ENCODE measurements at places on chromosomes 7 and 10.

- DNase-seq = no peak
These were observed 582.0 kb downstream of the TNS3 start for GRCh38 chr7:46999866-47000265.

- DNase-seq = no peak
These were observed 13.9 kb downstream of the ZNF438 start for GRCh38 chr10:31017534-31018355.

GRCh38 chr7:111173990-111174389 is 83.1 kb downstream of the LRRN3 start:
- DNase-seq = no peak

DNA sequence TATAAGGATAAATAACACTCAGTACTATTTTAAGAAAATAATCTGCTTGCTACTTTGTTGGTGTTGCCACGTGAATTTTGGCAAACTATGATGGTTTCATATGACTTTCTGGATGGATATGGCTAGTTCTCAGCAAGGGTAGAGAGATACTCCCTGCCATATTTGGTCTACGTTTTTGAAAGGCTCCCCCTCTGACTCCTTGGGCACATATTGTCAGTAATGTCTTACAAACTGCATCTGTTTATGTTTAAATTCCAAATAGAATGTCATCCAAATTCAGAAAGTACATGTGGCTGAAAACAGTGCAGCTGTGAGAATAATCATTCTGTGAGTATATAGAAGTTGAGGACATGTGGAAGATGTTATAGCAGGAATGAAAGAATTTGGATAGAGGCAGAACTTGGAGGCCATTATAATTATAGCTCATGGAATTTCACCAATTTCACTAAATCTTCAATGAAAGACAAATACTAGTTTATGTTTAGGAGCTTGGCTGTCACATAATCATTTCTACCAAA is 107.8 kb downstream of the SRI start:
- DNase-seq = no peak

DNA sequence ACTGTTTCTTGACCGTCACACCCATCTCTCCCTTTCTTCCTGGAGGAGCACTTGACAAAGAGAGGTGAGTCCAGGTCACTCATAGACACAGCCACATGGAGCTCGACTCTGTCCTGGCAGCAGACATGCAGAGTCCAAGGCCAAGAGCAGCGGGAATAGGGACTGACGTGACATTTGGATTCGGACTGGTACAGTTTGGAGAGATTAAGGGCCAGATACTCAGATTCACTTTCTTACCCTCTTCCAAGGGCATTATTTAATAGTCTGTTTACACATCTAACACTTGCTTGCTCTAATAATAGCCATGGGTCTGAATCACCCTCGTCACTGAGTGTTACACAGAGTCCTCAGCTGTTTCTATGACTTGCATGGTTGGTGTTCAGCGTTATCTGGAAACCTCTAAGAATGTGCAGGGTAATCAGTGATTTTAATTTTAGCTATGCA is 39.2 kb upstream of the OTUD1 start:
- no peak for DNase-seq

GRCh38 chr7:121272676-121273075 is 56.1 kb upstream of the WNT16 start:
- no peak for DNase-seq

DNA sequence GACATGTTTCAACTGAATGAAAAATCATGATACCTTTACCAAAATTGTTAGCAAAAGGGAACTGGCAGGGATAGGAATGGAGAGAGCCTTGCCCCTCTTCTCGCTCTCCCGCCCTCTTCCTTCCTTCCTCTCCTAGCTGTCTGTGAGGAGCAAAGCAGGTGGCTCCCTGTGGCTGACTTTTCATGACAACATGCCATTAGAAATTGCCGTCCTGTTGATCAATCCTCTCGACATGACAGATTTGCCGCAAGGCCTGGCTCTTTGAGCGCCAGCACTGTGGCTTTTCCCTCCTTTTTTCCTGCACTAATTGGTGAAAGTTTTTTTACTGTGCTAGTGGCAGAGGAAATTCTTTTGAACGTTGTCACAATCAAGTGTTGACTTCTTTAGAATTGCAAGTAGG is 171.1 kb downstream of the TCF7L2 start:
- DNase-seq = no peak

GRCh38 chr7:51005074-51005473 is 222.4 kb upstream of the GRB10 start:
- DNase-seq = no peak

- DNase-seq = no peak
These were observed 735.5 kb upstream of the AUTS2 start for GRCh38 chr7:68862736-68863135.

DNA sequence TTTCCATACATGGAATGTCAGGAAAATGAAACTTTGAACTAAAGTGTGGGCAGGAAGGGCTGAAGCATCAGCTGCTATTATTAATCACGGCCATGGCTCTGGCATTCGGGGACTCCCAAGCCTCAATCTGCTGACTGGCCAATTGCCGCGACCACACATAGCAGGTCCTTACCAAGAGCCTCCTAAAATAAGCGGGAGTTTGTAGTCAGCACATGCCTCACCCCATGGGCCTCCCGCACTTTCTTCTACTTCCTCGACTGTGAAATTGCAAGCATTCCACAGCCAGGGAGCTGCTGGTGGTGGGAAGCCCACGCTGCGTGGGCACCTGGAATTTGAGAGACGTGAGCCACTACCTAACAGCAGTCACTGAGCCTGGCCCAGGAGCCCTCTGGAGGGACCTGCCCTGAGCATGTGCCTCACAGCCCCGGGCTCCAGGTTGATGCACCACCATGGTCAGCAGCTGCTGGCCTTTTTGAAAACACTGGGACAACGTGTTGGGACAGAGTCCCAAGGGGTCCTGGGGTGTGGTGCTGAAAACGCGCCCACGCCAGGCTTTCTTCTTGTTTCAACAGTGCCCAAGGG is 211.4 kb downstream of the TNS3 start:
- DNase-seq = no peak

GRCh38 chr10:79066411-79067240 is 2.1 kb upstream of the ZMIZ1 start:
- no peak for DNase-seq

DNA sequence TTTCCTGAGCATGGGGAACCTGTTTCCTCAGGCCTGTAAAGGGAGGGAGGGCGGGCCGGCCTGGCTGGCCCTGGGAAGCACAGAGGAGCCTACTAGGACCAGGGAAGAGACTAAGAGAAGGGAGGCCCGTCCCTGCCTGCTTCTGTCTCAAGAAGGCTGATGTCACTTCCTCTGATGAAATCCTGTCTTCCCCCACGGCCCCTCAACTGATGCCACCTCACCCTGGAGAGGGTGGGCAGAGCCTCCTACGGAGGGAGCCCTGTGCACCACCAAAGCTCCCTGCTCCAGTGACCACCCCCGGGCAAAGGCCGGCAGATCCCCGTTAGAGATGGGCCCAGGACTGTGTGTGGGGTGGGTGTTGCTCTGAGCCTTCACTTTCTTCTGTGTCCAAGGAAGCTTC is 1.0 kb upstream of the PILRA start:
- DNase-seq = no peak

DNA sequence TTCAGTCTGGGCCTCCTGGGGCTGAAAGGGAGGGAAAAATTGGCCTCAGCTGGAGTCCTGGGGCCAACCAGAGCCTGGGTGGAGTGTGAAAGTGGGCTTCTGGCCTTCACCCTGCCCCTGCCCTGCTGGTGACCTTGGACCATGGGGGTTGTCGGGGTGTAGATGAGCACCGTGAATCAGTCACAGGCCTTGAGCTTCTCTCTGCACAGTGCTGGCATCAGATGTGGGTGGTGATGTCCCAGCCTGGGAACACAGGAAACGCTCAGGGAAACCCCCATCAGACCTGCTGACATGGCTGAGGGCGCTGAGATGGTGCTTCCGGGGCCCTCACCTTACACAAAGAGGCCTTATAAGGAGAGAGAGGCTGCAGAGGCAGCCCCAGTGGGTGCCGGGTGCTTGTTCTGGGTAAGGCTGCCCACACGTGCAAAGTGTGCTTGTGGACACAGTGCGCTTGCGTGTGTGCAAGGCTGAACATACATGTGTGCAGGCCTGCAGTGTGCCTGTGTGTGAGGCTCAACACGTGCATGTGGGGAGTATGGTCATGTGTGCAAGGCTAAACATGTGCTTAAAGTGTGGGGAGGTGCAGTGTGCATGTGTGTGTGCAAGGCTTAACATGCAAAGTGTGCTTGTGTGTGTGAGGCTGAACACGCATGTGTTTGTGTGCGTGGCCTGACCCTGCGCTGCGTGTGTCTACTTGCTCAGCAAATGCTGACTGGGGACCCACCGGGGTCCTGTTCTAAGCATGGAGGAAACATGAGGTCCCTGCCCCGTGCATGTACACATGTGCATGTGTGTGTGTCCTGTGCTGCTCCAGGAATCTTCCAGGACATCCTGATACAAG is 6.5 kb downstream of the ARPC1B start:
- DNase-seq = peak; percentile 96

DNA sequence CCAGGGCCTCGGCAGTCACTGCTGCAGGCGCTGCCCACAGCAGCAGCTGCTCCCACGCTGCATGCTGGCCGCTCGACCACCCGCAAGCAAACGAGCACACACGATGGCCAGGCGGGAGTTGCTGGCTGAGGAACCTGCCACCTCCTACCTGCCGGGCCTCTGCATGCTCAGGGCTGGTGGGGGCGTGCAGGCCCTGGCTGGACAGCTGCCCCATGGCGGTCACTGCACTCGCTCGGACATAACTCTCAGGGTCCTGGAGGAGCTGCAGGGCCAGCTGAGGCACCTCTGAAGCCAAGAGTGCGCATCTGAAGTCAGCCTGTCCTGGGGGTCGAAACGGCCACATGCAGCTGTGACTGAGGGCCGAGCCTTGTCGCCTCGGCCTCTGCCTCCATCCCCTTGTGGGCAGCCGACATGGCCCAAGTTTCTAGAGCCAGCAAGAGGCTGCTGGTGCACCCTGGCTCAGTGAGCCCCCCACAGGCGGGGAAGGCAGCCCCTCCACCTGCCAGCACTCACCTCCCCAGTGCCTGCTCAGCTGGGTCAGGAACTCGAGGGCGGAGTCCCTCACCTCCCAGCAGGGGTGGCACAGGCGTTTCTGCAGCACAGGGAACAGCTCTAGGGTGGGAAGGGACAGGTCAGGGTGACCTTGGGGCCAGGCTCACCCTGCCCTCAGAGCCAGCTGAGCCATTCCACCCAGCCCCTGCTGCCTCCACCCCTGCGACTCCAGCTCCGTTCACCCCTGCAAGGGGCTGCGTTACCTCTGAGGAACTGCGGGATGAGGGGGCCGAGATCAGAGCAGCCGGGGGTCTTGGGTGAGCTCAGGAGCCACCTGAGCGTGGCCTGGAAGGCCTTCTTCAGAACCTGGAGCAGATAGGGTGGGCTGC is 16.1 kb downstream of the BRAT1 start:
- no peak for DNase-seq

DNA sequence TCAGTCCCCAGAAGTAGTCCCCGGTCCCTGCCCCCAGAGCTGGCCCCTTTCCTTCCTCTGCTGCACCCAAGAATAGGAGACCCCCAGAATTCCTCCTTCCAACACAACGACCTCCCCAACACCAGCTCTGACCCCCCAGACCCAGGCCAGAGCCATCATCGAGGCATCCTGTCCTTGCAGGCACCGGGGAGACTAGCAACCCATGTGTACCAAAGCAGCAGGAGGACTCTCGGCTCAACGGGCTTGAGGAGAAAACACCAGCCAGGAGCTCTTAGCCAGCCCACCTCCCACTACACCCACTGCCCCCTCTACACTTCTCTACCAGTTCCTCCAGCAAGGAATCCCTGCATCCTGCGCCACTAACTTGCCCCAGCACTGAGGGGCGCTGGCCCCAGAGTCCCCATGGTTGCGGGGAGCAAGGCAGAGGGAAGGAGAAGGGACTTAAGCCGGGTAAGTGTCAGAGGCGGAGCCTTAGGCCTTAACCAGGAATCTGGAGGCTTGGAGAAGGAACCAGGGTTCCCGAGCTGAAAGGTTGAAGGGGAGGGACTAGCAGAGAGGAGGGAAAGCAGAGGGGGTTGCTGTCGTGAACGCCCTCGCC is 3.9 kb downstream of the GRID1 start:
- DNase-seq = no peak

- peak; percentile 51 for DNase-seq
These were observed 205.2 kb upstream of the PDE1C start for GRCh38 chr7:32275216-32276009.

- DNase-seq = no peak
These were observed 1284.1 kb upstream of the AUTS2 start for GRCh38 chr7:68314208-68314607.

GRCh38 chr10:113221756-113222168 is 271.7 kb downstream of the TCF7L2 start:
- DNase-seq = no peak

DNA sequence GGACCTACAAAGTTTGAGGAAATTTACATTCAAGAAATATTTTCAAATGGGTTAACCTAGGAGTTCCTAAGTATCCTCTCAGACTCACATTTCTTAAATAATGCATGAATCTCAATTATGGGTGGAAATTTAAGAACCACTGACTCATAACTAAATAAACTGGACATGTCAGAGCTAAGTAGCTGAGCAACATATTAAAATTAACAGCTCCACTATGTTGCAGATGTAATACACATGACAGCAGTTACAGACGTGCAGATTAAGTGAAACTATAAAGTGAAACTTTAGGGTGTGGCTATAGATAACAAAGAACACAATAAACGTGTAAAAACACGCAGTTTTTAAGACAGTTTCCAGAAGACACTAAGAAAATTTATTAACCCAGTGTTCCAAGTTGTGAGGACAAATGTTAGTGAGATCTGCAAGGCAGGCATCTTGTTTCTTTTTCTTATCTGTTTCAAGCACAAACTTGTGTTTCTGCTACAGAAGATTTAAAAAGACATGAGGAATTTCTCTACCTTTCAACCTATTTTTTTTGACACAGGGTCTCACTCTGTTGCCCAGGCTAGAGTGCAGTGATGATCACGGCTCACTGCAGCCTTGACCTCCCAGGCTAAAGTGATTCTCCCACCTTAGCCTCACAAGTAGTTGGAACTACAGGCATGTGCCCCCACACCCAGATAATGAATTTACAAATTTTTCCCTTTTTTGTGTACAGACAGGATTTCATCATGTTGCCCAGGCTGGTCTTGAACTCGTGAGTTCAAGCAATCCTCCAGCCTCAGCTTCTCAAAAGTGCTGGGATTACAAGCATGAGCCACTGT is 25.3 kb downstream of the DNMBP start:
- DNase-seq = no peak

- no peak for DNase-seq
These were observed 105.3 kb downstream of the PPP1R3A start for GRCh38 chr7:113813471-113813870.

DNA sequence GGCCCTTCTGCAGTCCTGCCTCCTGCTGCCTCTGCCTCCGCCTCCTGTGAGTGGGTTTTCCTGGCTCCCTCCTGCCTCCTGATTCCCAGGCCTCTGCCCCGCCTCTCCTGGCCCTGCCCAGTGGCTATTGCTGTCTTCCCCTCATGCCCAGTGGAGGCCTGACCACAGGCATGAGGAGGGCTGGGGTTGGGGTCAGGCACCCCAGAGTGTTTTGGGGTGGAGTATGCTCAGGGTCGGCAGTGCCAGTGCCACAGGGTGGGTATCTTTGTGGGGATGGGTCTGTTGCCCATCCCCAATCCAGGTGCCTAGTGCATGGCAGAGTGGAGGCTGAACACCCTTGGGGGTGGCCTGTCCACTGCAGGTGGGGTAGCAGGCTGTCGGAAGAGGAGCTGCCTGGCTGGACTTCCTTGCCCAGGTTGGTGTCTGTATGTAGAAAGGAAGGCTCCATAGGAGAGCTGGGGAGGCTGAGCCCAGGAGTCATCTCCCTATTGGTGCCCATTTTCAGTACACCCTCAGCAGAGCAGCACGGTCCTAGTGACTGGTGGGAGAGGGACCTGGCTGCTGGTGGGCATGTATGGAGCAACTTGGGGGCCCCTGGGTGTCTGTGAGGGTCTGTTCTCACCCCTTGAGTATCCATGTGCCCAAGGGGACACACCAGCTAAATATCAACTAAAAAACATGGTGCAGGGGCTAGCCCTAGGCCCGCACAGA is 62.2 kb downstream of the ARHGAP22 start:
- no peak for DNase-seq
